ENCODE measurements at places on chromosomes 6 and 20.
A peak's percentile ranks its signal among the peaks of the same experiment; 100 is the strongest.

DNA sequence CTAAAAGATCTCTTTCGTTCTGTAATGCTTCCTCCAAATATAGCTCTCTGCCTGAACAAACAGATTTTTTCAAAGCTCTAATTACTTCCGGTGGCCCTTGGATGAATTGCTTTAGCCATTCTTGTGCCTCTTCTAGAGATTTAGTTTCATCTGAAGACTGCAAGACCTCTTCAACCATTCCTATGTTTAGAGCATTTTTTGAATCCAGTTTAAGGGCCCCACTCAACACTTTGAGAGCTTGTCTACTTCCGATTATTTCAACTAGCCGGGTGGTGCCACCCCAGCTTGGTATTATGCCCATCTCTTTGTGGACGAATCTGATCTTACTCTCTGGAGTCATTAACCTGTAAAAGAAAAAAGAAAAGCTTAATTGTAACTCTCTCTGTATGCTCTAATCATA lies 23.3 kb downstream of the RNF146 start:
- no peak for DNase-seq

DNA sequence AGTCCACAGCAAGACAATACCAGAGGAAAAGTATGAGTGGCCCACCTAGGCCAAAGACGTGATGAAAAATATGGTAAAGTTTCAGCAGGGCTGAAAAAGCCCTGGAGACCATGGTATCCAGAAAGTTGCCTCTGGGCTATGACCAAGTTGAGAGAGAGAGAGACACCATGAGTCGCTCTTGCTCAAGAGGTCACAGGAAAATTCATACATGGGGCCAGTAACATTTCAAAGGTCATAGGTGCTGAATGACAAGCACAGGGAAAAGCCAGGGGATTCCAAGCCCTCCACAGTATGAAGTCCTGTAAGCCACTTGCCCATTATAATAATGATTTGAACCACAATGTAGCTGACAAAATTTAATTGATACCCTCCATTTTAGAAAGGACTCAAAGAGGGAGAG lies 657.7 kb upstream of the CITED2 start:
- no peak for DNase-seq

- DNase-seq, result no peak
Observed at GRCh38 chr6:46024124-46024769, 8.6 kb upstream of the CLIC5 start.

DNA sequence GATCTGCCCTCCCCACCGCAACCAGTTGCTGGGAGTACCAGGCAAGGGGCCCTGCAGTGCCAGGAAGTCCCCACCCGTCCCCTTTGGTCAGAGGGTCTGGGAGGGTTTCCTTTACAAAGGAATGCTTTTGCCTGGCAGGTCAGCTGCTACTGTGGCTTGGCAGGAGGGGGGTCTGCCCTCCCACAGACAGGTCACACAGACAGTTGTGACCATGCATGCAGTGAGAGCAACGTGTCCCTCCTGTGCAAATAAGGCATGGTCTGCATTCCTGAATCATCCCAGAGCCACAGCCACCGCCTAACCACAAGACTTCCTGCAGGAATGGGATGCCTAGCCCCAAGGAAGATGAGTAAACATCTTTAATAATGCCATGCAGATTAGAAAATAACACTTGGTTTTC lies 439 bp upstream of the F13A1 start:
- DNase-seq, result no peak

GRCh38 chr6:41548841-41549642 lies 2.9 kb downstream of the FOXP4 start:
- DNase-seq, result no peak

- no peak for DNase-seq
Observed at GRCh38 chr6:106192824-106193223, 106.7 kb downstream of the PRDM1 start.

DNA sequence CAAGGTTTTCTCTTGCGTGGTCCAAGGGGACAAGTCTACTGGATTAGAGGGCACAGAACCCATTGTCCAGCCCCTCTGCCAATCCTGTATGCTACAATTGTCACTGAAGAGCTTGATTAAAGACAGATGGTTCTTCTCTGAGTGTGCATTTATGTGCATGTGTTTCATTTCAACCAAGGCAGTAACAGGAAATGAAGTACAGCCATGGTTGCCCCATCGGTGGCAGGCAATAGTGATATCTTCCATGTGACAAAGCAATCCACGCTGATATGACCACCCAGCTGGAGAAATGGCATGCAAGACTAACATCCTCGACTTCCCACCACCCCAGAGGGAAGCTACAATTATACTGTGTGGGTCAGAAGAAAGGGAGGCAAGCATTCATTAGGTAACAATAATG lies 85.5 kb downstream of the UNC5CL start:
- DNase-seq, result no peak

DNA sequence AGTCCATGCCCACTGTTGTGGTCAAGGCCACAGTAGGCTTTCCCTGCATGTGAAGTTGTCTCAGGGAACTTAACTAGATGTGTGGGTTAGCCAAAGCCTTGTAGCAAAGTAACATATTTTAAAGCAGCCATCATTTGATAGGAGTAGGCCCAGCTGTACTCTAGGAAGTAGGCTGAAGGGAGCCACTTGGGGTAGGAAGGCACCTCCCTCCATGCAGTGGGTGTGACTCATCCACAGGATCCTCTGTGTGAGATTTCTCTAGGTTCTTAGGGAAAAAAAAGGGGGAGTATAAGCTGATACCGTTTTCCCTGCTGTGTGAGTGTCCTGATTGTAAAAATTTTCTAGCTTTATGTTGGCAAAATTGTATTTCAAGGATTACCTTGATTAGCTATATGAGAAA lies 44.7 kb downstream of the VAPB start:
- DNase-seq, result no peak

DNA sequence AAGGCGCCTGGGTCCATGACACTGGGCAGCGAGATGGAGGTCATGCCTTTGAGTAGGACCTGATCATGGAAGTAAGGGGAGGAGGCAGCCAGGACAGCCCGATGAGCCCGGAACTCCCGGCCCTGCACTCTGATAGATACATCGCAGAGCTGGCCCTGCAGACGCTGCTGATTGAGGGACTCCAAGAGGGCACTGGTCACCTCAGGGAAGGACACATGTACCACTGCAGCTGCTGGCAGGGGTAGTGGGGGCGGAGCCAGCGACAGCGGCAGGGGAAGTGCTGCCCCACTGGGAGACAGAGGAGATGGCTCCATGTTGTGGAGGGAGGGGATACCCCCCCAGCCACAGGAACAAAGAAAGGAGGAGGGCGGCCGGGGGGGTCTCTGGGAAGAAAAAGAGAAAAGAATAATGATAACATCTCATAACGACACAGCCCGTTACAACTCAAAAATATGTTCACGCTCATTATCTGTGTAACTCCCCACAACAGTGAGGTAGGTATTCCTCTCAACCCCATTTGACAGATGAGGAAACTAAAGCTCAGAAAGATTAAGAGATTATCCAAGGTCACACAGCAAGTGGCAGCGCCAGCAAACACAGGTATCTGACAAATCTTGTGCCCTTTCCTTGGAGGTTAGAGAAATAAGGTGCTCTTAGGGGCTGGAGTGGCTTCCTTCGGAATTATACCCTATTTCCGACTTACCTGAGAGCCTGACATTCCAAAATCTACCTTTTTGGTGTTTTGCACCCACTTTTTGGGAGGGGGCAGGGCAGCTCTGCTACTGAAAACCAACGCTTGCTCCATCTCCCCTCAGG lies 733 bp downstream of the ZBTB22 start:
- no peak for DNase-seq

DNA sequence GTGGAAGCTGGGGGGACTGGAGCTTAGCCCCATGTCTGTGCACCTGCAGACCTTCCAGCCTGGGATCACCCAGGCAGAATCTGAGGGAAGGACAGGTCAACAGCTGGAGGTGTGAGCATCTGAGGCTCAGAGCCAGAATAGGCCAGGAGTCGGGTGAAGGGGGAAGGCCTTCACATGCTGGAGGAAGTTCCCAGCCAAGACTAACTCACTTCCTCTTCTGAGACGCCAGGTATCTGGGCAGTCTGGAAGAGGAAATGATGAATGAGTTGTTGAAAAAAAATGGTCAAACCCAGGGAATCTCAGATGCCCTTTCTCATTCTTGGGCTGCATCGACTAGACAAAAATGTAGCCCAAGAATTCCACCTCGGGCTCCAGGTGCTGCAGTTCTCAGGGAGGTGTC lies 73.6 kb upstream of the TIAM2 start:
- no peak for DNase-seq

DNA sequence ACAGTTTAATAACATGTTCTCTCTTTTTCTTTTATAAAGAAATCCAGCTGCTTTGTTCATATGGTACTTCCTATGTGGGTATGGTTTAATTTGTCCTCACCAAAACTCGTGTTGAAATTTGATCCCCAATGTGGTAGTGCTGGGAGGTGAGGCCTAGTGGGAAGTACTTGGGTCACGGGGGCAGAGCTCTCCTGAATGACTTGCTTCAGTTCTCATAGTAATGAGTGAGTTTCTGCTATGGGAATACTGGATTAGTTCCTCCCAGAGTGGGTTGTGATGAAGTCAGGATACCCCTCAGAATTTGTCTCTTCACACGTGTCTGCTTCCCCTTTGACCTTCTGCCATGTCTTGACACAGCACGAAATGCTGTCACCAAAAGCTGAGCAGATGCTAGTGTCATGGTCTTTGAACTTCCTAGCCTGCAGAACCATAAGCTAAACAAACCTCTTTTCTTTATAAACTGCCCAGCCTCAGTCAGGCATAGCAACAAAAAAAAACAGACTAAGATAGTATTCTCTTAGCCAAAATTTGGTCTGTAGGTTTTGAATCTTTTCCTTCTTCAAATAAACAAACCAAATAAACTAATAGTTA lies 87.8 kb upstream of the HS3ST5 start:
- no peak for DNase-seq

GRCh38 chr20:56428881-56429280 lies 16.8 kb downstream of the CASS4 start:
- no peak for DNase-seq

DNA sequence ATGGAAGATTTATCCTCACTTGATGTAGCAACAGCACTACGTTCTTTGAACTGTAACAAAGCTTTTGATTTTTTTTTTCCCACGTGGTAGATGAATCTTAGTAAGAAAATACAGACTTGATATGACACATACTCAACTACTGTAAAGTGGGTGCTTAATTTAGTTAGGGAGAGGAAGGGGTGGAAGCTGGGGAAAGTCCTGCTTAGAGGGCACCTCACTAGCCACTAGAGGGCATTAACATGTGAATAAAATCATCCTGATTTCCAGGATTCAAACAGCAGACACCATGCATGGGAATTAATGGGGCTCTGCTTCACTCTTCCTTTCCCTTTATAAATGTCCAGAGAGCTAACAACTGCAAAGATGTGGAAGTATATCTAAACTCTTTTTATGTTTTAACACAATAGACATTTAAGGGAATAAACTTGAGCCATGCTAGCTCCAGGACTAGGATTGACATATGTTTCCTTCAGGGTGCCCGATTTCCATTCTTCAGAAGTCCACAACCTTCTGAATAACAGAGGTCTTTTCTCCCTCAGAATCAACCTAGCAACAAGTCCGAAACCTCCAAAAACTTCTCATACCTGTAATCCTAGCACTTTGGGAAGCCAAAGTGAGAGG lies 250.1 kb downstream of the ATXN1 start:
- DNase-seq, result peak; percentile 50

GRCh38 chr6:40816601-40817000 lies 222.4 kb downstream of the UNC5CL start:
- no peak for DNase-seq

DNA sequence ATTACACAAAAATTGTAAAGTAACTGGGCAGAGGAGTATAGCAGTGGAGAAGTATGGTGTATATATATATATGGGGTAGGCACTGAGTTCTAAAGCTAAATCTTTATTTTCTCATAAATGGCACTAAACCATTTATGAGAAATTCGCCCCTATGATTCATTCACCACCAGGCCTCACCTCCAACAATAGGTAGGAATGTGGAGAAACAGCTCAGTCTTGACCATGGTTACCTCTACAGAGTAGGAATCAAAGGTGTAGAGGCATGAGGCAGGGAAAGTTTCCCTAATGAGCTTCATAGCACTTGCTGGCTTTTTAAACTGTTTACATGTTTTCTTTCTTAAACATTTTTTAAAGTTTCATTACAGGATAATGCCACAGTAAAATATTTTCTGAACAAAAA lies 36.9 kb upstream of the SUMO4 start:
- DNase-seq, result no peak

DNA sequence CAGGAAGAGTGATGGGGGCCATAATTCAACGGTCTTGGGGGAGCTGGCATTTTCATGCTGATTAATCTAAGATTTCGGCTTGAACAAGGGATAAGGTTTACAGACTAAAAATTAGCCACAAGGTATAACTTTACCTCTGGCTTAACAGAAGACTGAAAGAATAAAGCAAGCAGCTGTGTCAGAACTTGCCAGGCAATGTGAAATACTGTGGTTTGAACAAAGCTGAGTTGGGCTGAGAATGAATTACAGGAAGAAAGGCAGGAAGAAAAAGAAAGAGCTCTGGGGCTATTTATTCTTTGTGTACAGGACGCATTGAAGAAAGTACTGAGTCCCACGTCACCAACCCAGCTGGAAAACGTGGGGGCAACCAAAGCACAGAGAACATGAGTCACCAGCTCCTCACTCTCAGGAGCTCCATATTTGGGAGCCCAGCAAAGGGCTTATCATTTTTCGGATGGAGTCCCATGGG lies 121.5 kb upstream of the NEDD9 start:
- peak; percentile 82 for DNase-seq

DNA sequence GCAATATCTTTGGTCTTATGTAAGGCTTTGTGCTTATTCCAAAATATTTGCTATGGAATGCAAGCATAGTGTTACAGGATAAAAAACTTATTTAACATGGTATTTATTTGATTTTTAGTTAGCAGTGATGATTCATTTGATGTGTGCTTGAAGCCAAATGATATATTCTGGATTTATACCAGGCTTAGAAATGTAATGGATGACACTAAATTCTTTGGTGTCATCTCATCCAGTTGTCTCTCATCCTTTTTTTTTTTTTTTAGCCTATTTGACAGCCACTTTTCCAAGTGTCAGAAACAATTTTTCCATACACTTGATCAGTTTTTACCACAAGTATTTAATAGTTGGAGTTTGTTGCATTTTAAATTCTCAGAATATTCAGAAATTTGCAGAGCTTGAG lies 515.3 kb downstream of the CDKAL1 start:
- no peak for DNase-seq

GRCh38 chr20:45407067-45407745 lies 883 bp upstream of the DBNDD2 start:
- DNase-seq, result no peak

DNA sequence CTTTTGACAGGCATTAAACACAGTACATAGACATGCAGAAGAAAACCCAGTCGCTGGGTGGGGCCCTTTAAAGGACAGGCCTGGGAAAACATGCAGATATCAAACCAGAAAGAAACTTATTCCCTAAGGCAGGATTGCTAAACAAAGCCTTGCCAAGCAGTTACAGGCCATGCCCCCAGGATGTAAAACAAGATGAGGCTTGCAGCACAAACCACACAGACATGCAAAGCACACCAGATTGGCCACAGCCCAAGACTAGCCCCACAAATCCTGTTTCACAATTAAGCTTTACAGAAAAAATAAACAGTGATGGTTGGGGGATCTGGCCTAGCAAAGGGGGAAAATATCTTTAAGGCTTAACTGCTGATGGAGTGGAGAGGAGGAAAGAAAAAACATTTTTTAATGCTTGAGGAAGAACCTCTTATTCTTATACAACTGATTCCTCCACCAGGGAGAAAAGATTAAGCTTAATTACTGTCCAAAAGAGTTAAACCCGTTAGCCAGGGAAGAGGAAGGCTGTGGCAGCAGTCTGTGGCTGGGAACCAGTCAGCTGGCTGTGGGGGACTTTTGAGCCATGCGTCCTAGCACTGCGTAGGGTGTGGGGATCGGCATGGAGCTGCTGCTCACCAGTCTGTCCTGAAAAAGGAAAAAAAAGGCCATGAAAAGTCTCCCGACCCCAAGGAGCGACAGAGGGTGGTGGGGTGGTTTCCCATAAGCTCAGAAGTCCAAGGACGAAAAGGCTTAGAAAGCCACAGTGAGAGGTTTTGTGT lies 28.4 kb downstream of the COL19A1 start:
- no peak for DNase-seq

All from Jurkat, Clone E6-1 (cell line).